ENCODE measurements at places on chromosomes 7 and 10. TPM values are rescaled to one million over a fixed set of nuclear protein-coding genes. Genes with fewer than 3 reads are reported as not detected.
A peak's percentile ranks its signal among the peaks of the same experiment; 100 is the strongest.

The COL17A1 gene
- 0.26 TPM for total RNA-seq

The AGR2 gene
- not detected for total RNA-seq

The THSD7A gene
- under 0.01 TPM for total RNA-seq

The NCOA4 gene
- total RNA-seq: 129 TPM

The ZNF862 gene
- 11.8 TPM for total RNA-seq

The KCNIP2 gene
- total RNA-seq: 0.17 TPM

- DNase-seq: no peak
These were observed 11.8 kb downstream of the FOXP2 start for GRCh38 chr7:114426382-114426781.

DNA sequence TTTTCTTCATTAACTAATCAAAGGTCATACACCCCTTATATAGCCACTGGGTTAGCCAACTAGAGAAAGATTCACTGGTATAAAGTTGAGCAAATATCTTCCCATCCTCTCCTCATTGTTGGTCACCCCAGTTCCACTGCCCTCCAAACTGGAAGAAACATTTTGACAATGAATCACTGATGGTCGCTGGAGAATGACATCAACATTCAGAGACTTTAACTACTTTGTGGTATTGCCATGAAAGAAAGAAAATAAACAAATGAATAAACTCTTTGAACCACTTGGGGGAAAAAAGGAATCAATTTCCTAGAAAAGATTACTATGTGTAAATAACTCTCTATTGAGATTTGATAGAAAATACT lies 23.4 kb downstream of the HYCC1 start:
- DNase-seq: peak; percentile 90

- DNase-seq: peak; percentile 78
These were observed 40.9 kb upstream of the FRMD4A start for GRCh38 chr10:14371581-14371980.

- DNase-seq: no peak
These were observed 42.9 kb downstream of the PTPRE start for GRCh38 chr10:127949831-127950230.

DNA sequence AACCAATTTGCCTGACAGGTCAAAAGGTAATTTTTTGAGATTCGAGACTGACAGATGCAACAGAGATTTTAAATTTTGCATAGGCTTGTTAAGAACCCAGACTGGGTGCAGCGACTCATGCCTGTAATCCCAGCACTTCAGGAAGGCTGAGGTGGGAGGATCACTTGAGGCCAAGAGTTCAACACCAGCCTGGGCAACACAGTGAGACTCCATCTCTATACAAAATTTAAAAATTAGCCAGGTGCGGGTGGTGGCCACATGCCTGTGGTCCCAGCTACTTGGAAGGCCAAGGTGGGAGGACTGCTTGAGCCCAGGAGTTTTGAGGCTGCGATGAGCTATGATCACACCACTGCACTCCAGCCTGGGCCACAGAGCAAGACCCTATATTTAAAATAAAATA lies 34.6 kb downstream of the AMZ1 start:
- DNase-seq: no peak

- DNase-seq: no peak
These were observed 16.0 kb downstream of the SLC25A13 start for GRCh38 chr7:96305915-96306314.

DNA sequence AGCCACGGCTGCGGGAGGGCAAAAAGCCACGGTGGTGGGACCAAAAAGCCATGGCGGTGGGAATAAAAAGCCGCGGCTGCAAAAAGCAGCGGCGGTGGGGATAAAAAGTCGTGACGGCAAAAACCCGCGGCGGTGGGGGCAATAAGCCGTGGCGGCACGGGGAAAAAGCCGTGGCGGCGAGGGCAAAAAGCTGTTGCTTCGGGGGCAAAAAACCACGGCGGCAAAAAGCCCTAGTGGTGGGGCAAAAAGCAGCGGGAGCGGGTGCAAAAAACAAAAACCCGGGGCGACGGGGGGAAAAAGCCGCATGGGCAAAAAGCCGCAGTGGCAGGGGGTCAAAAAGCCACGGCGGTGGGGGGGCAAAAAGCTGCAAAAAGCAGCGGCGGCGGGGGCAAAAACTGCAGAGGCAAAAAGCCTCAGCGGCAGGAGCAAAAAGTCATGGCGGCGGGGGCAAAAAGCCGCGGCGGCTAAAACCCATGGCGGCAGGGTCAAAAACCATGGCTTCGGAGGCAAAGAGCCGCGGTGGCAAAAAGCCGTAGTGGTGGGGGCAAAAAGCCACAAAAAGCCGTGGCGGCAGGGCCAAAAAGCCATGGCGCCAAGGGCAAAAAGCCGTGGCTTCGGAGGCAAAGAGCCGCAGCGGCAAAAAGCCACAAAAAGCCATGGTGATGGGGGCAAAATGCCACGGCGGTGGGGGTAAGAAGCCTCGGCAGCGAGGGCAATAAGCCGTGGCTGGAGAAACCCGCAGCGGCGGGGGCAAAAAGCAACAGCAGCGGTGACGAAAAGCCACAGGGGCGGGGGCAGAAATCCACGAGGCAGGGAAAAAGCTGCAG lies 525.8 kb downstream of the ZNF33B start:
- no peak for DNase-seq

DNA sequence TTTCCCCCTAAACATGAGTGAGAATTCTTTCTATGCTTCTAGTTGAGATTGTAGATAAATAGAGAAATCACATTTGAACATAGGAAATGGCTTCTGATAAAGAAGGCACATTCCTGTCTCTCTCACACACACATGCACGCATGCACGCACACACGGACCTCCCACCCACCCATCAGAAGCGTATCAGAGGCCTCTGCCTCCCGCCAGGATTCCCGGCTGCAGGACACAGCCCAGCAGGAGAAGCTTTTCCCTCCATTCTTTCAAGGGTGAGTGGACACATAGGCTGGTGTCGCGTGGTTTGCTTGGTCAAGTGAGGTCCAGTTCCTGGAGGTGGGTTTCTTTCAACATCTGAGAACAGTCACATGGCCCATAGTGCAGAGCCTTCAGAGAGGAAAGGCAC lies 34.2 kb downstream of the KLF6 start:
- DNase-seq: no peak

Measured in LHCN-M2 (cell line).